ENCODE measurements at places on chromosomes 13 and 19.
A peak's percentile ranks its signal among the peaks of the same experiment; 100 is the strongest.

GRCh38 chr13:64684685-64685431 lies 2545.3 kb downstream of the PCDH9 start:
- H3K36me3 ChIP-seq = no peaks in the 10 kb centered on the region
- H3K27me3 ChIP-seq = no peaks in the 10 kb centered on the region
- no peaks in the 10 kb centered on the region for H3K4me1 ChIP-seq
- no peak overlapping the region for H3K27ac ChIP-seq
- DNase-seq = no peak
- H3K4me3 ChIP-seq = no peak overlapping the region

DNA sequence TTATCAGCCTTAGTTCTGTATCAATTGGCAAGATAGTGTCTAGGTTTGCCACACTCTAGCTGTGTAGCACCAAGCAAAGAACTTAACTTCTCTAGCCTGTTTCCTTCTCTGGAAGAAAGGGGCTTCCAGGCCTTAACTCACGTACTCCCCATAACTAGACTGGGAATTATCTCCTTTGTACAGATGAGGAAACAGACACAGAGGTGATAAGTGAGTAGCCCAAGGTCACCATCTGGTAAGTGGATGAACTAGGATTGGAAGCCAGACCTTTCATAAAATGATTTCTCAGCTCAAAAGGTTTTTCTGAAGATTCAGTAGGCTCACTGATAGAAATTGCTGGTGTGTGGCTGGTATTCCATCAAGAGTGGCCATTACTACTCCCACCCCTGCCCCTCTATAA lies 3.1 kb downstream of the ZNF428 start:
- H3K27ac ChIP-seq = no peak overlapping the region
- H3K4me3 ChIP-seq = no peak overlapping the region
- H3K27me3 ChIP-seq = no peaks in the 10 kb centered on the region
- H3K36me3 ChIP-seq = no peaks in the 10 kb centered on the region
- DNase-seq = no peak
- peaks cover 19% of the 10 kb centered on the region for H3K4me1 ChIP-seq

- no peak for DNase-seq
- H3K4me1 ChIP-seq = peaks cover 57% of the 10 kb centered on the region
- H3K27ac ChIP-seq = no peak overlapping the region
- no peak overlapping the region for H3K4me3 ChIP-seq
Observed at GRCh38 chr19:1474011-1474764, 4.8 kb downstream of the C19orf25 start.

GRCh38 chr19:5186293-5187050 lies 154.1 kb downstream of the PTPRS start:
- H3K4me3 ChIP-seq = no peak overlapping the region
- no peak for DNase-seq

- no peak overlapping the region for H3K27ac ChIP-seq
- no peaks in the 10 kb centered on the region for H3K36me3 ChIP-seq
- H3K27me3 ChIP-seq = no peaks in the 10 kb centered on the region
- H3K4me3 ChIP-seq = peak overlapping the region; percentile 67
- H3K4me1 ChIP-seq = peaks cover 8% of the 10 kb centered on the region
- no peak for DNase-seq
Observed at GRCh38 chr19:22634450-22634827, 315 bp downstream of the ZNF492 start.

- no peaks in the 10 kb centered on the region for H3K27me3 ChIP-seq
- H3K4me1 ChIP-seq = peaks cover 5% of the 10 kb centered on the region
- peak overlapping the region; percentile 39 for H3K27ac ChIP-seq
- DNase-seq = no peak
Observed at GRCh38 chr13:98970330-98970729, 7.5 kb downstream of the DOCK9 start.

DNA sequence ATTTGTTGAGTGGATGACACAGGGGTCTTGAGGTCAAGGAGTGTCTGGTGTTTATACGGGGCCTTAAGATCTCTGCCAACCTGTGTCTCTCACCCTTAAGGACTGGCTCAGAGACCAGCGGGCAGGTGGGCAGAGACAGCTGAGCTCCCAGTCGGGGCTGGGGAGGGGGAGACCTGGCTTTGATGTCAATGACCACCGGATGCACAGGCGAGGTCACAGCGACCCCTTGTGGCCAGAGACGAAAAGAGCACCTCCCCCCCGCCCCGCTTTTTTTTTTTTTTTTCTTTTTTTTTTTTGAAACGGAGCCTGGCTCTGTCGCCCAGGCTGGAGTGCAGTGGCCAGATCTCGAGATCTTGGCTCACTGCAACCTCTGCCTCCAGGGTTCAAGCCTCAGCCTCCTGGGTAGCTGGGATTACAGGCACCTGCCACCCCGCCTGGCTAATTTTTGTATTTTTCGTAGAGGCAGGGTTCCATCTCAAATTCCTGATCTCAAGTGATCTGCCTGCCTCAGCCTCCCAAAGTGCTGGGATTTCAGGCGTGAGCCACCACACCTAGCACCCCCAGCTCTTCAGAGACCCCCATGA lies 12.1 kb upstream of the KLK14 start:
- peaks cover 8% of the 10 kb centered on the region for H3K4me1 ChIP-seq
- no peaks in the 10 kb centered on the region for H3K27me3 ChIP-seq
- DNase-seq = no peak
- H3K36me3 ChIP-seq = no peaks in the 10 kb centered on the region

GRCh38 chr19:46181388-46181779 lies 33.3 kb downstream of the IGFL2 start:
- no peak overlapping the region for H3K4me3 ChIP-seq
- H3K36me3 ChIP-seq = no peaks in the 10 kb centered on the region
- no peaks in the 10 kb centered on the region for H3K27me3 ChIP-seq
- no peak overlapping the region for H3K27ac ChIP-seq

- peaks cover 67% of the 10 kb centered on the region for H3K4me1 ChIP-seq
- no peak for DNase-seq
- no peaks in the 10 kb centered on the region for H3K27me3 ChIP-seq
- H3K36me3 ChIP-seq = no peaks in the 10 kb centered on the region
Observed at GRCh38 chr19:5292453-5292821, 48.2 kb downstream of the PTPRS start.

DNA sequence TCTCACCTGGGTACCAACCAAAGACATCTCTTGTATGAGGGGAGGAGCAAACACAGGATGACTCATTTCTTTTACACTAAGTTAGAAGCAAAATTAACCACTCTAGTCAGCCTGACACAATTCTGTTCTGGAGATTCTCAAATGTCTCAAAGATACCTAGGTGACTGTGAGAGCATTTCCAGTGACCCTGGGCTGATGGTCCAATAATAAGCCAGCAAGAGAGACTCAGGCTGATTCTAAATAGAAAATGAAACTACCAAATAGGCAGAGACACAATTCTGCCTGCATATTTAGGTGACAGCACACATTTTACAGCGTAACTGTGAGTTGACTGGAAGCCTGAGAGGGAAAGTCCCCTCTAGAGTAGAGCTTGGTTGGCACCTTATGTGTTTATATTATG lies 16.3 kb downstream of the ZNF91 start:
- peaks cover 11% of the 10 kb centered on the region for H3K4me1 ChIP-seq
- H3K4me3 ChIP-seq = no peak overlapping the region
- H3K27me3 ChIP-seq = no peaks in the 10 kb centered on the region
- H3K27ac ChIP-seq = no peak overlapping the region
- H3K36me3 ChIP-seq = peaks cover 42% of the 10 kb centered on the region

GRCh38 chr19:16386619-16387240 lies 62.1 kb downstream of the KLF2 start:
- peaks cover 53% of the 10 kb centered on the region for H3K36me3 ChIP-seq
- DNase-seq = no peak

- no peaks in the 10 kb centered on the region for H3K36me3 ChIP-seq
- no peak for DNase-seq
- peaks cover 4% of the 10 kb centered on the region for H3K4me1 ChIP-seq
- H3K27ac ChIP-seq = no peak overlapping the region
- H3K27me3 ChIP-seq = no peaks in the 10 kb centered on the region
Observed at GRCh38 chr13:44318161-44318560, 55.5 kb upstream of the SERP2 start.

- H3K4me3 ChIP-seq = no peak overlapping the region
- DNase-seq = no peak
- no peaks in the 10 kb centered on the region for H3K27me3 ChIP-seq
- peaks cover 57% of the 10 kb centered on the region for H3K36me3 ChIP-seq
- H3K4me1 ChIP-seq = peaks cover 25% of the 10 kb centered on the region
Observed at GRCh38 chr19:19329126-19329525, 8.5 kb downstream of the MAU2 start.

DNA sequence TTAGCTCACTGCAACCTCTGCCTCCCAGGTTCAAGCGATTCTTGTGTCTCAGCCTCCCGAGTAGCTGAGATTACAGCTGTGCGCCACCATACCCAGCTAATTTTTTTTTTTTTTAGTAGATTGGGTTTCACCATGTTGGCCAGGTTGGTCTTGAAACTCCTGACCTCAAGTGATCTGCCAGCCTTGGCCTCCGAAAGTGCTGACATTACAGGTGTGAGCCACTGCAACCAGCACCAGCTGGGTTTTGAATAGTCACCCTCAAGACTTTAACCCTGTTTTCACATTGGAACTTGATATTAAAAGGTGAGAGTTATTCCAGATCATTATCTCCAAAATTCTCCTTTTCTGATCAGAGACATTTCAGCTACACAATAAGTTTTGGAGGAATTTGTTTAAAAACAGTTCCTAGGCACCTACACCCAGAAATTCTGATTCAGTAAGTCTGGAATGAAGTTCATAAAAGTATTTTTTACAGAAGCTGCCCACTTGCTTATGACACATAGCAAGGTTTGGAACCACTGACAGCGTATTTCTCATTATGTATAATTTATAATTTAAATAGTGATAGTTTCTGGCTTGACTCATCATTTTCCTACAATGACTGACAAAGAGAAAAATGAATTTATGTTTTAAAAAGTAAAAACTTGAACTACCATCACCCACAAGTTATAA lies 417.3 kb downstream of the DIAPH3 start:
- no peak for DNase-seq
- H3K4me3 ChIP-seq = no peak overlapping the region
- no peak overlapping the region for H3K27ac ChIP-seq
- H3K27me3 ChIP-seq = no peaks in the 10 kb centered on the region

- peak overlapping the region; percentile 10 for H3K27ac ChIP-seq
- no peaks in the 10 kb centered on the region for H3K27me3 ChIP-seq
- no peak for DNase-seq
- no peak overlapping the region for H3K4me3 ChIP-seq
Observed at GRCh38 chr19:46935066-46935663, 74.4 kb downstream of the ARHGAP35 start.

DNA sequence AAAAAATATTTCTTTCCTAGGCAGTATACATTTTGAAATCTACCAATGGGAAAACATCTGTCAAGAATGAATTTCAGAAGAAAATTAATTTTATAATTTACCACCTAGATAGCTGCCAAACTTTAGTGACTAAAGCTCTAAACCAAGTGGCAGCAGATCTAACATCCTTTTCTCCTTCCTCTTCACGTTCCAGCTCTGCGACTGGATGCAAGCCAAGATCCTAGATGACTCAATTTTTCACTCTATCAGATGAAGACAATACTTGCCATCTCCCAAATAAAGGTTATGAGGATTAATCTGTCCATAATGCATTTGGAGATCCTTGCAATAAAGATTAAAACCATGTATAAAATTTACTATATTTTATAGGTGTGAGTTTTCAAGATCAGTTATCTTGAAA lies 66.7 kb upstream of the MIR17HG start:
- no peak overlapping the region for H3K27ac ChIP-seq
- no peak overlapping the region for H3K4me3 ChIP-seq
- DNase-seq = no peak
- no peaks in the 10 kb centered on the region for H3K4me1 ChIP-seq
- no peaks in the 10 kb centered on the region for H3K27me3 ChIP-seq

DNA sequence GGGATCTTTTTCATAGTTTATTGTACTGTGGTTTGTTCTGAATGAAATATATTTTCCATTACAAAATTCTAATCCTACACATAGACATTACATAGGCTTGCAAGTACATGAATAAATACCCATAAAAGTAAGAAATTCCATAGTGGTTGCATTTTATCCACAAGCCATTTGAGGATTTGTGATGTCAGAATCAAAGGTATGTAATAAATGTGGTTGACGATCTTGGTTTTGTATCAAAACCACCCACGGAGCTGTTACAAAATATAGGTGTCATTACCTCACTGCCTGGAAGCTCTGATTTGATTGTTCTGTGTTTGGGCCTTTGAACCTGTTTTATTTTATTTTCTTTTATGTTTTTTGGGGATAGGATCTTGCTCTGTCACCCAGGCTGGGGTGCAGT lies 125.1 kb downstream of the NALCN start:
- no peaks in the 10 kb centered on the region for H3K4me1 ChIP-seq
- no peak for DNase-seq
- no peak overlapping the region for H3K4me3 ChIP-seq
- no peaks in the 10 kb centered on the region for H3K27me3 ChIP-seq
- H3K36me3 ChIP-seq = no peaks in the 10 kb centered on the region

DNA sequence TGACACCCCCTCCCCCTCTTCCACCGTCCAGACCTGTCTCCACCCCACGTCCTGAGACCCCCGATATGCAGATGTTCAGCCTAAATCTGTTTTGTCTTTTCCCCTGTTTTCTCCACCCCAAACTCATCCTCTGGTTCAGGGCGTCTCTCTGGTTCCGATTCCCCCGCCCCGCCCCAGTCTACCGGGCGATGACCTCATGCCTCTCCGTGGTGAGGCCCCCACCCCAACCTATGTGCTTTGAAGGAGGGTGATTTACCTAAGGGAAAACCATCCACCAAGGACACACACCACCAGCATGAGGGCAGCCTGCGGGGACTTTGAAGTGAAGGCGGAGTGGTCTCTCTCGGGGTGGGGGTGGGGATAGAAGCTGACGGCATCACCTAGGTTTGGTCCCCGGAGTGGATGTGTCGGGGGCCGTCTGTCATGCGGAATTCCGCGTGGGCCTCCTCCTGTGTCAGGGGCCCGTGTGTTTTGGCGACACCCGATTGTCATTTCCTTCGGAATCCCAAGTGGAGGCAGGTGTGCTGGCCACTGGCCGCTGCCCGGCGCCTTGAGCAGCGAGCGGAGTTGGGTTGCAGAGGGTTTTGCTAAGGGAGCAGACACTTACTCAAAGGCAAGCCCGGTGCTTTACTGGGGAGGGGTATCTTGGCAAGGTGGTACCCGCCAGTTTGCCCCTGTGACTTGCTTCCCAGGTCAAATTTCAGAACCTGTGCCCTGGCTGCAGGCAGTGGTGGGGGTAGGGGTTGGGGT lies 1.4 kb downstream of the FZR1 start:
- H3K27me3 ChIP-seq = no peaks in the 10 kb centered on the region
- peaks cover 61% of the 10 kb centered on the region for H3K4me1 ChIP-seq
- peak overlapping the region; percentile 97 for H3K4me3 ChIP-seq
- peak overlapping the region; percentile 96 for H3K27ac ChIP-seq
- peaks cover 4% of the 10 kb centered on the region for H3K36me3 ChIP-seq

Data from vagina (tissue), 2 donors.